ENCODE measurements at places on chromosomes 12 and 14.

DNA sequence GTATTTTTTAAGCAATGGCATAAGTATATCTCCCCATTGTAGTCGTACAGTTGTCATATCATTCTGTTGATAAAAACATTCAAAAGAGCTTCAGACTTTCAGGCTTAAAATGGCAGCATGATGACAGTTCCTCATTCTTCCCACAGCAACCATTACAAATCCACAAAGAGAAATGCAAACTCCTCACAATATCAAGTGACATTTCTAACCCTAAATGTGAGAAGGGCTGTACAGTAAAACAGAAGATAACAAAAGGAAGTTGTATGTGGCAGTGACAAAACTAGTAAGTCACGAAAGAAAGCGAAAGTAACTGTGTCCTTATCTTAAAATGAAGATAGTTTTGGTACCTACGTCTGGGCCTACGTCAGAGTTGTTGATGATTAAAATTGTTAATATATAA lies 46.7 kb downstream of the GXYLT1 start:
- DNase-seq: no peak

- DNase-seq: no peak
These were observed 43.3 kb downstream of the SLC24A4 start for GRCh38 chr14:92366237-92366636.

- DNase-seq: no peak
These were observed 191.3 kb downstream of the BTG1 start for GRCh38 chr12:91954326-91954725.

DNA sequence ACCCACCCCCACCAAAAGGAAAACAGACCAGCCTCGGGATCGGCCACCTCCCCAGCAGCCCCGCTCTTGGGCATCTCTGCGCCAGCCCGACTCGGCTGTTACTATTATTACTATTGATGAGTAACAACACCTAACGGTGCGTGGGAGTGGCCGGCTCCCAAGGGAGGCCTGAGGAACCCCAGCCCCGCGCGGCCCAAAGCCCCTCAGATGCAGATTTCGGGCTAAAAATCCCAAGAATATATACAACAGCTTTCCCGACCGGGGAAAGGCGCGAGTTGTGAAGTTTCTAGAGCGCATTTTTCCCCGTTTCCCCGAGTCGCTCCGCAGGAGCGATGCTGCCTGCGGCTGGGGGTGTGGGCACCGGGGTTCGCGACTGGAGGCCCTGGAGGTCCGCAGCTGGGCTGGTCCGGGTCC lies 565 bp downstream of the NT5DC3 start:
- no peak for DNase-seq

GRCh38 chr14:49584058-49584457 lies 2.1 kb downstream of the RPS29 start:
- DNase-seq: no peak

DNA sequence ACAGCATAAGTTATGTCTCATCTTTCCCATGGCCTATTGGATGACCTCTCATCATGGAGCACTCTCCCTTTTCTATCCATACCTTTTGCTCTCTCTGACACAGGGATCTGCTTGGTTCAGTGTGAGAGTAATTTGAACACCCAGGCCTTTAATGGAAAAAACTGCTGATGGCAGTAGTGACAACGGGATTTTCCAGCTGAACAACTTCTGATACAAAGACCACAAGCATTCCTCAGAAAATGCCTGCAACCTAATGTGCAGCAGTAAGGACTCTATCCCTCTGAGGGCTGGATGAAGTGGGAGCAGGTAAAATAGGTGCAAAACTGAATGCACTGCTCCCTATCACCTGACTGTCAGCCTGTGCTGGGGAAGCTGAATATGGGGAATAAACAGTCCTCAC lies 51.0 kb downstream of the KANSL2 start:
- DNase-seq: no peak

DNA sequence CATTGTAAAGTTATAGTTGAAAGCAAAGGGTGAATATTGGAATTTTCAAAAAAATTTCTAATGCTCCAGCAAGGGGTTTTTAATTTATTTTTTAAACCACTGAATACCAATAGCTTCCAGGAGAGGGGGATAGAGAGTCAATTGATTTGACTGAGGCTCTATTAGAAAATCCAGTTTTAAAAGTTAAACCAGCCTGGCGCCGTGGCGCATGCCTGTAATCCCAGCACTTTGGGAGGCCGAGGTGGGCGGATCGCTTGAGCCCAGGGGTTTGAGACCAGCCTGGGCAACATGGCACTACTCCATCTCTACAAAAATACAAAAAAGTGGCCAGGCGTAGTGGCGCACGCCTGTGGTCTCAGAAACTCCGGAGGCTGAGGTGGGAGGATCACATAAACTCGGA lies 150.1 kb downstream of the SLC38A4 start:
- DNase-seq: no peak

- DNase-seq: no peak
These were observed 280.0 kb downstream of the SLC6A15 start for GRCh38 chr12:84632556-84632955.

- no peak for DNase-seq
These were observed 53.1 kb downstream of the CNTN1 start for GRCh38 chr12:40745386-40745785.

- no peak for DNase-seq
These were observed 2.0 kb upstream of the MAP4K5 start for GRCh38 chr14:50534416-50534815.

DNA sequence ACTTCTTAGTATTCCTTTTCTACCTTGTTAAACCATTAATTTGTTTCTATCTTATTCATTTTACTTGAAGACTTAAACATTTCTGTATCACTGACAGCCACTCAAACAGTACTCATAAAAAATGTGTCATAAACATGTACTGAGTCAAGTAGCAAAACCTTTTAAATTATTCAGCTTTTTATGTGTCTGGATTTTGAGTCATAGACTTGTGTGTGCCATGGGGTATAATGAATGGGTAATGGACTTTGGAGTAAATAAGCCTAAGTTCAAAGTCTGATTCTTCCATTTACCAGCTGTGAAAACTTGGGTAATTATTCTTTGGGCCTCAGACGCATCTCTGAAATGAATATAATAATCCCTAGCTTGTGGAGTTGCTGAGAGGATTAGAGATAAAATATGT lies 199.0 kb downstream of the RAD51B start:
- no peak for DNase-seq

- DNase-seq: no peak
These were observed 52.1 kb downstream of the TSPAN11 start for GRCh38 chr12:30978639-30979038.

- DNase-seq: no peak
These were observed 208.7 kb upstream of the DIO3 start for GRCh38 chr14:101352567-101352966.

DNA sequence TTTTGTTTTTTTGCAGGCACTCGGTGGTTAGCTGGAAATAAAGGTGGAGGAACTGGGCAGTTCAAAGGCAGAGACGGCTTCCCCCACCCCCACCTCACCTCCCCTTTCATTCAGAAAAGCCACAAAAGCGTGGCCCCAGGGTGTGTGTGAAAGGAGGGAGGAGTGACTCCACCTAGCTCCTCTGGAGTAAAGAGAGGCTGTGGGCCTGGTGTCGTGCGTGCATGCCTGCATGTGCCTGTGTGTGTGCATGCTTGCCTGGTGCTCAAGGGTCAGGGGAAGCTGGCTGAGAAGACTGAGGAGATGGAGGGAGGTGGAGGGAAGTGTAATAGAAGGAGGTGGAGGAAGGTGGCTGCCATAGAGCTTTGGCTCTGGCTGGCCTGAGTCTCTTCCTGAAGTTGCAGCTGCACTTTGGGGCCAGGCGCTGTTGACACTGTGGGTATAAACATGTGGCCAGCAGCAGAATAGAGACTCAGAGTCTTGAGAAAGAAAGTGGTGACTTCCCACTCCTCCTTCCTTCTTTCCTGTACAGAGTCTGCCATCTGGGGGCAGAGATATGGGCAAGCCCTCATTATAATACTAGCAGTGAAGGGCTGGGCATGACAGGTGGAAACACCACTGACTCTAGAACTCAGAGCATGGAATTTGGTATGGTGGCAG lies 36.9 kb upstream of the SINHCAF start:
- no peak for DNase-seq

DNA sequence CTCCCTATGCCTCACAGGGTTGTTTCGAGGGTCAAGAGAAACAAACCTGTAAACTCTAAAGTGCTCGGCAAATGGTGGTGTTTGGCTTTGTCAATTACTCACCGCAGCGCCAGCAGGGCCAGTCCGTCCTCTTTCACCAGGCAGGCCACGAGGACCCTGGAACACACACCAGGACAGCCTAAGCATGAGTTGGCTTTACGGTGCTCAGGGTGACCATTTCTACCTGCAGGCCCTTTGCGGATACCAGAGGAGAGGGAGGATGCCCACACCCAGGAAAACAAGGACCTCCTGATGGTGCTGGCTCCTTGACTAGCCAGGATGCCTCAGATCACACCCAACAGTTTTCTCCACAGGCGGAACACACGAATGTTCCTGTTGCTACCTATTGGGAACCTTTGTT lies 11.5 kb downstream of the COL2A1 start:
- no peak for DNase-seq

DNA sequence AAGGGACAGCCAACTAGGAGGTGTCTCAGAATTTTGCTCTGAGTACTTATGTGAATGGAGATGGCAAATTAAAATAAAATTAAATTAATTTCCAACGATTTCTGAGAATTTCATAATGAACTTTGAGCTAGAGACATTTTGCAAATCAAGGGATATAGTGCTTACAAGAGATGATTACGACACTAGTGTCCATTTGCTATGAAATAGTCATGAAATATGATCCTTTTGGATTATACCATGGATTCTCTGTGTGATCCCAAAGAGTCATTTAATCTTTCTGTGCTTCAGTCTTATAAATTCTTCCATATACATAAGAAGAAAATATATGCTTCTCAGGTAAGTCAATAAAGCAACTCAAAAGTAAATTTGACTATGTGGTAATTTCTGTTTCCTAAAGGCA lies 240.6 kb downstream of the SLC25A21 start:
- DNase-seq: no peak

GRCh38 chr12:109557200-109557599 lies 16.1 kb downstream of the MMAB start:
- DNase-seq: no peak

DNA sequence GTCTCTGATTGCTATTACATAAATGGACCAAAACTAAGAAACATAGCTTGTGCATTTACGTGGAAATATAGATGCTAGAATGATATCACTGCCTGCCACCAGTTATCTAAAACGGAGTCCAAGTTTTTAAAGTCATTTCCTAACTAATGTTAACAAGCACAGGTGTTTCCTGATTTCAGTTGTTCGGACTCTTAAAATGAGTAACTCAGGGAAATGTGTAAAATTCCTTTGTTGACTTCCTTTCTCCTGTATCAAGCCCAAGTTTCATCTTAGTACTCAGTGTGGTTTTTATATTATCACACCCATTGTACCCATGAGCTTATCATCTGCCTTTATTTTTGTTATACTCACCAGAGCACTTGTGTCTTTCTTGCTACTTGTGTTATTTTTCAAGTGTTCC lies 13.2 kb upstream of the PRKCH start:
- no peak for DNase-seq

GRCh38 chr12:64325055-64325454 lies 65.5 kb downstream of the C12orf56 start:
- no peak for DNase-seq

GRCh38 chr14:95979339-95980042 lies 59.7 kb upstream of the C14orf132 start:
- no peak for DNase-seq

- no peak for DNase-seq
These were observed 6.2 kb upstream of the TCP11L2 start for GRCh38 chr12:106296179-106296877.

GRCh38 chr12:33438025-33438772 lies 1.4 kb downstream of the SYT10 start:
- DNase-seq: no peak

DNA sequence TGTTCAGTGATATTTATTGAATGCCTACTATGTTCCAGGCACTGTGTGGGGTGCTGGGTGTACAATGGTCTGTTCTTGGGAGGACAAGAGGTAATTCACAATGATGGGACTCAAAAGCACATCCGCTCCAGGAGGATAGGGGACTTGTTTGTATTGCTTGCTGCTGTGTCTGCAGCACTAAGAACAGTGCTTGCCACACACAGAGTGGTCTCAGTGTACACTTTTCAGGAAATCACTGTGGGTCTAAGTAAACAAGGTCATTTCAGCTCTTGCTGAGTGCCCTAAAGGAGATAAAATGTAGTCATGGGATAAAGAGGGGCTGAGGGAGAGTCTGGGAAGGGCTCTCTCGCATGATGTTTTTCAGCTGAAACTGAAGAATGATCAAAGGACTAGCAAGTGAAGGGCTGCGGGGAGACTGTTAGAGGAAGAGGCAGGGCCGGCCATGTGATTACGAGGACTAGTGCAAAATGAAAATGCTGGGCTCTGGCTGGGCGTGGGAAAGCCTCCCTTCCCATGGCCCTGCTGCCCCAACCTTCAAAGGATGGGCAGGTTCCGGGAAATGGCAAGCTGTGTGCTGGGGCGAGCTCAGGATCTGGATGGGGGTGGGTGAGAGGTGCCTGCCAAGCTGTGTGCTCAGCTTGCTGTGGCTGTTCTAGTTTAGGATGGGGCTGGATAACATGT lies 39.1 kb downstream of the ADCK1 start:
- no peak for DNase-seq

DNA sequence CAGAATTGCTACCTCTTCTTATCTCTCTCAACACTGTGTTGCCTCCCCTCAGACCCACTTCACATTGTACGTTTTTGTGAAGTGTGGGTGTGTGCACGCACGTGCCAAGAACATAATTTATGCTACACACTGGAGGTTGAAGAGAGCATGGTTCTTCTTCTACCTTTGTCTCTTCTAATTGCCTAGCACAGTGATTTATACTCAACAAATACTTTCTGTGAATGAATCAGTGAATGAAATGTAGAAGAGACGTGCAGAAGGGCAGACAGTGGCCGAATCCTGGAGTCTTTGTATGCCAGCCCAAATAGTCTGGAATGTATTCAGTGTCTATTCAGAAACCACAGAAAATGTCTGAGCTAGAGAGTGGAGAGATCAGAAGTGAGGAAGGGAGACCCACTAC lies 4.6 kb upstream of the SAMD4A start:
- DNase-seq: no peak

DNA sequence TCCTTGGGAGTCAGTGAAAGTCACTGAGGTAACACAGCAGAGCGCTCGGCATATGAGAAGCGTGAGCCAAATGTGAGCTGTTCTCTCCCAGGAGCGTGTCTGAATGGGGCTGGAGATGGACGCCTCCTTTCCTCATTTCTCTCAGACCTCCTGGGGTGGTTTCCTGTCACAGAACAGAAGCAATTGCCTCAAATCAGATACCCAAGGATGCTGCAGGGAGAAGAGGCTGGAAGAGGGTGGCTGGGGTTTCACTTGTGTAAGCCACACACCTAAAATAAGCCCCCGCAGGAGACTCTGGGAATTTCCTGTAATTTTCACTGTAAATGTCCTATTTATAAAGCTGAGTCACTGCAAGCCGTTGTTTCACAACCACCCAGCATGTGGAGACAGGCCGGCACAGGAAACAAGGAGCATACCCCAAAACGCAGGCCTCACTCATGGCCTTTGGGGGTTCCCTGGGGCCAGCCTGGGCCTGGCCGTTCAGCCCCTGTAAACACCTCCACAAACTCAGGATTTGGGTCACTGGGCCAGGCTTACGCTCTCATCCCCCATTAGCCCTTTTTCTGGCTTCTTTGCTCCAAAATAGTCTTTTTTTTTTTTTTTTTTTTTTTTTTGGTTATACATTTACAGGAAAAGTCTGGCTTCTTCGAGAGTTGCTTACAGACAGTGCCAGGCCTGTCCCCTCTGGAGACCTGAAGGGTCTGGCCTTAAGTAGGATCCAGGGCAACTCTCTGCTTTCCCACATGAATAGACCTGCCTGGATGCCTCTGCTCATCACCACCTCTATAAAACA lies 55.3 kb downstream of the VCPKMT start:
- DNase-seq: no peak
